ENCODE measurements at places on chromosomes 5 and 9.

GRCh38 chr9:15370466-15371447, 51.9 kb upstream of the SNAPC3 start:
- DNase-seq = peak; percentile 40

DNA sequence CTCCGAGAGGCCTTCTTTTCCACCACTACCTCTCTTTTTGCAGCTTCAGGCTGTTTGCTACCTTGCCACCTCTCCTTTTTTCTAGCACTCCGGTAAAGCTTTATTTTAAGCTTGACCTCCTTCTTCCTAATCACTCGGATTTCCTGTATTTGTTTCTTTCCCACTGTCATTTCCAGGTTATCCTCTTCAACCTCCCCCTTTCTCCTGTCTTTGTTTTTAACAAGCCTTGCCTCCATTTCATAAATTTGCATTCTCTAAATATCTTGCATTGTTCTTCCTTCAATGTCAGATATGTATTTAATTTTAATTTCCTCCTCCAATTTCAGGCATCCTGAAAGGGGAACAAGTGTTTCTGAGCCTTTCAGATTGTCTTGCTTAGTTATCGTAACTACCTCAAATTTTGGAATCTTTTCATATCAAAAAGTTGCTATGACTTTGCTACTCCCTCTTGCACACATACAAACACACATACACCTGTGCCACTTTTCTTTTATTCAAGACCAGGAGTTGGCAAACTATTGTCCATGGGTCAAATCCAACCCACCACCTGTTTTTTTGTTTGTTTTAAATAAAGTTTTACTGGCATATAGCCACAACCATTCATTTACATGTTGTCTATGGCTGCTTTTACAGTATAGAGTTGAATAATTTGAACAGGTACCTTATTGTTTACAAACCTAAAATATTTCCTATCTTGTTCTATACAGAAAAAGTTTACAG, 22.7 kb downstream of the DPYSL3 start:
- DNase-seq = peak; percentile 36

DNA sequence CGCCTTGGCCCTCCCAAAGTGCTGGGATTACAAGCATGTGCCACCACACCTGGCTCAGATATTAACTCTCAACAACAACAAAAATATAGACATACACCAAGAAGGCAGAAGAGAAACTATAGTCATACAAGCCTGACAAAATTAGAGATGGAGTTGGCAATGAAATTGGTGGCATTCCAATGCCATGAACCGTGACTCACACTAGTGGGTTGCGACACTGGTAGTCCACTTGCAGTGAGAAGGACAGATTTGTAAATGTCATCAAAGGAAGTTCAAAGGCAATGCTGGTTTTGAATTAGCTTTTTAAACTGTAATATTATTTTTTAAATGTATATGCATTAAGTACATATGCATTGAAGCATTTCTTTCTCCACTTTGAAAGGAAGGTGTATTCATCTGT, 8.5 kb upstream of the DNAJC25 start:
- DNase-seq = peak; percentile 88

GRCh38 chr9:82673919-82674318, 389.0 kb downstream of the RASEF start:
- DNase-seq = no peak

- DNase-seq = peak; percentile 22
These were observed 75.4 kb upstream of the ANKH start for GRCh38 chr5:14946815-14947620.

DNA sequence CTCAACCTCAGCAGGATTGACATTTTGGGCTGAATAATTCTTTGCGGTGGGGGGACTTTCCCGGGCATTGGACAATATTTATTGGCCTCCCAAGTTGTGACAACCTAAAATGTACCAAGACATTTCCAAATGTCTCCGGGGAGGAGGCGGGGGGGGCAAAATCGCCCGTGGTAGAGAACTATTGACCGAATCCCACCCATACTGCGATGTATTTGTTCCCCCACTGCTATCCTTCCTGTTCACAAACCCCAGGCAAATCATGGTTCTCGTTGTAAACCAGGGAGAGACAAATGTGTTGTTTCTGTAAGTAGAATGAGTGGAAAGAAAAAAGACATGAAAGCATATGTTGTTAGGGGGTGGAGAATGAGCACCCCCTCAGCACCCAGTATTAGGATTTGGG, 141.9 kb downstream of the PSAT1 start:
- no peak for DNase-seq

- no peak for DNase-seq
These were observed 32.5 kb downstream of the GLT6D1 start for GRCh38 chr9:135606885-135607259.

- DNase-seq = no peak
These were observed 339.6 kb upstream of the ITGA1 start for GRCh38 chr5:52448111-52448510.

GRCh38 chr5:78601559-78602314, 46.8 kb downstream of the LHFPL2 start:
- no peak for DNase-seq

- no peak for DNase-seq
These were observed 185.9 kb downstream of the SEMA6A start for GRCh38 chr5:116388564-116389258.

DNA sequence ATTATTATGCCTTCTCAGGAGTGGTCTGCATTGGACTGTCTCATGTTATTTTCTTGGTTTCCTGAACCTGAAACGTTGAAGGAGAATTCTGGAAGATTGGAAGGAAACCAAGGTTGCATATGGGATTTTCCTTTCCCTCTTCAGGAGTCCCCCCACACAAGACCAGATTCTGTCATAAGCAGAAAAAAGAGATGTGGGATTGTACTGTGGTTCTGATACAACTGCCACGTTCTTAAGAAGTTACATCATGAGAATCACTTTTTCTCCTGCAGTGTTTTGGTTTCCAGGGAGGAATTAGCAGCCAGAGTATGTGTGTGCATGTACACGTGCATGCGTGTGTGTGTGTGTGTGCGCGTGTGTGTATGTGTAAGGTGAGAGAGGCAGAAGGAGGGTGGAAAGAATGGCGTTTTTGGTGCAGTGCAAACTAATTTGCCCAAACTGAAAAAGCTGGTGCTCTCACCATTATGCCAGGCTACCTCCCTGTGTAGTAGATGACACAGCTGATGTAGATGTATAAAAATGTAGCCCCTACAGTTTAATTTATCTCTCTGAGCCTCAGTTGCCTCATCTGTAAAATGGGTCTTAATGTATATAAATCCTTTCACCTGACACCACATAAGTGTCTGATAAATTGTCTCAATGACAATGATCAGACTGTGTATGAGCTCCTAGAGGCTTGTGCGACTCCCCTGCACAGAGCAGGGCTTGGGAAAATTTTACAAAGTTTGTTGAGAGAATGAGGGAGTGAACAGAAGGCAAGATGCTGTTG, 38.6 kb downstream of the RALGPS1 start:
- peak; percentile 80 for DNase-seq

- DNase-seq = no peak
These were observed 24.0 kb upstream of the OCLN start for GRCh38 chr5:69468631-69469030.

GRCh38 chr9:86176468-86176867, 77.1 kb upstream of the GOLM1 start:
- no peak for DNase-seq

DNA sequence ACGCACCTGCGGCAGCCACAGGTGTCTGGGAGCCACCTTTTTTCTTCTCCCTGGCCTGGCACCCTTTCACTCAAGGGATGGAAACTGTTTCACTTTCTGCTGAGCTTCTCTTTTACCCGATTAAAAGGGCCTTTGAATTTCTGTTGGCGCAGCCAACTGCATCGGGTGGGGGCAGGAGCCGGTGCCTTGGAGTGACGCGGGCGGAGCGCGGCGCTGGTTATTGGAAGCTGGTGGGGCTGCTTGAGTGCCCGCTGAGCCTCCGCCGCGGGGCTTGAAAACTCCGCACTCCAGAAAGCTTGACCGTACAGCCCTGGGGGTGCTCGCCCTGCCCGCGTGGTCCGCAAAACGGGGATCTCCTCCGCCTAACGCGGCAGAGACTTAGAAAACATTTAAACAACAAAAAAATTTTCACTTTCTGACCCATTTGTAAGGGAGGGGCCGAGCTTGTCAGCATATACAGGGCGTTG, 52.0 kb upstream of the TJP2 start:
- DNase-seq = peak; percentile 68

DNA sequence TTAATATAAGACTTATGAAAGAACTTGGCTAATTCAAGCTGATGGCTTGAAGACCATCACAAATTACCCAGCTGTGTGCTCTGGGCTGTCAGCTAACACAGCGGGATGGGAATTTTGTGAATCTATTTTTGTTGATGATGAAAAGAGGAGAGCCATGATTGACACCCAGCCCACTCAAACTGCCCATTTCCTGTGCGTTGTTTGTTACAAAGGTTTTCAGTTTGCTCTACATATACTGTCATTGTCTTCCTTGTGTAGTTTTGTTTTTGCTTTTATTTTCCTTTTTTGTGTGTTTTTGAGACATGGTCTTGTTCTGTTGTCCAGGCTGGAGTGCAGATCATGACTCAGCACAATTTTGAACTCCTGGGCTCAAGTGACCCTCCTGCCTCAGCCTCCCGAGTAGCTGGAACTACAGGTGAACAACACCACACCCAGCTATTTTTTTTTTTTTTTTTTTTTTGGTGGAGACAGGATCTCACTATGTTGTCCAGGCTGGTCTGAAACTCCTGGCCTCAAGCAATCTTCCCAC, 400.3 kb downstream of the ICE1 start:
- no peak for DNase-seq

DNA sequence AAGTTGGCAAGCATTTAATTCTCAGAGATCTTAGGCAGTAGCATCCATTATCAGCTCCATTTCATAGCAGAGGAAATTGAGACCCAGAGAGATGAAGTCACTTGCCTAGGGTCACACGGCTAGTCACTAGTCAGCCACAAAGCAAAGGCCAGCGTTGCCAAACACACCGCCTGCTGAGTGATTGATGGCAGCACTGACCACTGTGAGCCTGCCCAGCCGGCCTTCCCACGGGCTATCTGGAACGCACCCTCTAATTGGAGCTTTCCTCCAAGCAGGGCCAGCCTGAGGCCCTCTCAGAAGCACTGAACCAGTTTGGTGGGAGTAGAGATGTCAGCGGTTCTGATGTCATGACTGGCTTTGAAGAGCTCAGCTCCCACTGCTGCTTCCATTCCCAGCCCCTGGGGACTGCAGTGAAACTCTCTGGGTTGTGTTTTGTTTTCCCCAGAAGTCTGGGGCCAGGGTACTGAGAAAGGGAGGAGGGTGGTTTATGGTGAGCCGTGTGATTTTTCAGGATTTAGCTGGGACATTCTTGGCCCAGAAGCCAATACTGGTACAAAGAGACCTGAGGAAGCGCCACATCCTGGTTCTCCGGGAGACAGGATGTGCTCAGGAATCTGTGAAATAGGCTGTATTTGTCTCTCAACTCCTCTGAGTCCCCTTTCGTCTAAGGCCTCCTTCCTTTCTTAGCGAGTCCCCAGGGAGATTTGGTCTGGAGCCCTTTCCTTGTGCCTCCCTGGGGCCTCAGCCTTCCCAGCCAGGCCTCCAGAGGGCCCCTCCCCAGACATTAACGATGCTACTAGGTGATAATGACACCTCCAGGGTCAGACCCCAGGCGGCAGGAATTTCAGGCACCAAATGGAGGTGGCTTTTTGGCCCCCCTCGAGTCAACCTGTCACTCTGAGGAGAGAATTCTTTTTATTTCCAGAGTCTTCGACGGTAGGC, 44.5 kb downstream of the SPRY4 start:
- peak; percentile 83 for DNase-seq

- DNase-seq = no peak
These were observed 187.6 kb downstream of the GADD45G start for GRCh38 chr9:89792189-89793123.

DNA sequence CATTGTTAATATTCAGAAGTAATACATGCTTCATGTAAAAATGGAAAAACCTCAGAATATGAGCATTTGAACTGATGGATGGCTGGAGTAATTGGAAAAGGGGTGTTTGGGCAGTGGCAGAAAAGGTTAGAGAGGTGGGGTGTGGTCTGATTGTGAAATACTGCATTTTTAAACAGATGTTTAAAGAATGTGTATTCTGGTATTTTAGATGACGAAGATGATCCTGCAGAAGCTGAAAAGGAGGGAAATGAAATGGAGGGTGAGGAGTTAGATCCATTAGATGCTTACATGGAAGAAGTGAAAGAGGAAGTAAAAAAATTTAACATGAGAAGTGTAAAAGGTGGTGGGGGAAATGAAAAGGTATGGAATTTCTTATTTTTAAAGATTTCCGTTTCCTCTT, 18.8 kb downstream of the DDX46 start:
- no peak for DNase-seq

GRCh38 chr9:73219985-73220626, 68.4 kb downstream of the ANXA1 start:
- peak; percentile 87 for DNase-seq

- DNase-seq = no peak
These were observed 146.3 kb upstream of the POU5F2 start for GRCh38 chr5:93887678-93888077.

GRCh38 chr5:139901986-139902385, 106.4 kb downstream of the PSD2 start:
- DNase-seq = no peak

DNA sequence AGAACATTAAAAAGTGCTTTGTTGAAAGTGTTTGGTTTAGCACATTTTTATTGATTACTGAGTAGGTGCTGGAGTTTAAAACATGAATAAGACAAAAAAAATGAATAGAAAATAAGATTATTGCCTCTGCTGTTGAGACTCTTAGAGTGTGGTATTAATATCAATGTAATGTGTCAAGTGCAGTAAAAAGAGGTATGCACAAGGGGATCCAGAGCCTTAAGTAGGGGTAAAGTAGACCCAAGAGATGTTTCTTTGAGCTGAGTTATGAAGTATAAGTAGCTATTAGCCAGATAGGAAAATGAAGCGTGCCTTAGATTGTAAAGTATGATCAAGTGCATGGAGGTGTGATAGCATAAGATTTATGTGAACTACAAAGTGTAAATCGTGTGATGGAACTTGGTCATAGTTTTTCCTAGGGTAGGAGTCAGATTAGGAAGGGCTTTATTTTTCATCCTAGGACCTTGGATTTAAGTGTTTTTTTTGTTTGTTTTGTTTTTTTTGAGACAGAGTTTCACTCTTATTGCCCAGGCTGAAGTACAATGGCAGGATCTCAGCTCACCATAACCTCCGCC, 45.2 kb downstream of the NSD1 start:
- no peak for DNase-seq

DNA sequence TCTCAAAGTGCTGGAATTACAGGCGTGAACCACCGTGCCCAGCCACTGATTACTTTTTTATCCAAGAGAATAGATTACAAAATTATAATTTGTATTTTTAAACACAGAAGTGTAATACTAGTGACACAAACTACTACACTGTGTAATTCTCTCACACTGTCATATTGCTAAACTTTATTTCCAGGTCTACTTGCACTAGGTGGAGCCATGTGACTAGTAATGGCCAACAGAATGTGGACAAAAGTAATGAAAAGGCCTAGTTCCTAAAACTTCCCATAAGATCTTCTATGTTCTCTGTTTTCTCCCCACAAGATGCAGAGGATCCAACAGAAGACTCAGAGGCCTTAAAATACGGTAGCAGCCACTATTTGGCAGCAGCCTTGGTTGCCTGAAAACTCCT, 27.3 kb downstream of the NADK2 start:
- DNase-seq = no peak

GRCh38 chr5:132420706-132421272, 51.3 kb downstream of the SLC22A5 start:
- DNase-seq = no peak

Measured in fibroblast of pulmonary artery (primary cell).